ENCODE measurements at places on chromosomes 2 and 18.

- no peak for DNase-seq
These were observed 166.9 kb downstream of the PRPF40A start for GRCh38 chr2:152550386-152550785.

GRCh38 chr2:46239175-46239846 is 57.9 kb upstream of the EPAS1 start:
- DNase-seq = no peak

- DNase-seq = no peak
These were observed 47.5 kb upstream of the ASB1 start for GRCh38 chr2:238379096-238379810.

DNA sequence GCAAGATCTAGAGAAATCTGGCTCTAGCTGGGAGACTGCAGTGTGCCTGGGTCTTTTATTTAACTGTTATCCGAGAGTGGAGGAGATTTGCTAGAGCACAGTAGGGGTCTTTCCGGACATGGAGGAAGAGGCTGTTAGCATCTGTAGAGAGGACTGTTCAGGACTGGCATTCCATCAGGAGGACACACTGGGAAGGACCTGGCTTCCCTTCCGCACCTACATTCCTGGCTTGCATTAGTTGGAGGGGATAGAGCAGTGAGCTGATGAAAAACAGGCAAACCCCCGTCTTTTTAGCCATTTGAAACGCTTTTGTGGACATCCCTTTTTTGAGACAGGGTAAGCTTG is 874 bp upstream of the PIEZO2 start:
- no peak for DNase-seq

DNA sequence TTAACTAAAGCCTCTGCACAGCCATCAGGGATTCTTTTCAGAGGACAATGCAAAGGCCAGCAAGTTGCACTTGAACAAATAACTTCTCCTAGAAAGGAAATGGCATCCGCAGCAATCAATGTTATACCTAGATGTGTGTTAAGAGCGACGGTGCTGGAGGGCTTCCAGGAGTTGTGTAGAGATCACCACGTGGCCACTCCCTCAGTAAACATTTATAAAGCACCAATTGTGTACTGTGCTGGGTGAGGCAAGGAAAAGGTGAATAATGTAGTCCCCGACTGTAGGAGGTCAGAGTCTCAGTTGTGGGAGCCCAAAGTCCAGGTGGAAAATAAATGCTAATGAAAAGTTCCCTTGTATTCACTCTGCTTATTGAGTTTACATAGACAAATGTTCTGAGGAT is 135.0 kb downstream of the ALK start:
- no peak for DNase-seq

DNA sequence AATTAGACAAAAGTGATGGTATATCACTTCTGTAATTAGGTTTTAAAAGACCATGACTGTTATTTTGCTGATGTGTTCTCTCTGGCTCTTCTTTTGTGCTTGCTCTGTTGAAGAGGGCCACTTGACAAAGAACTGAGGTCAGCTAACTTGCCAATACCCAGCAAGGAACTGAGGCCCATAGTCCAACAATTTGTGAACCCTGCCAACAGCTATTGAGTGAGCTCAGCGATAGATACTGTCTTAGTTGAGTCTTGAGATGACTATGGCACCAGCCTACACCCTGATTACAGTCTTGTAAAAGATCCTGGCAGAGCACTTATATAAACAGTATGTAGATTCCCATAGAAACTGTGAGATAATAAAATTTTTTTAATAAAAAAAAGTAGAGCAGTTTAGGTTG is 103.0 kb downstream of the BMPR2 start:
- DNase-seq = no peak

GRCh38 chr2:150528861-150529801 is 41.7 kb upstream of the RND3 start:
- no peak for DNase-seq

GRCh38 chr2:31384351-31384750 is 30.2 kb downstream of the XDH start:
- DNase-seq = no peak

- no peak for DNase-seq
These were observed 926 bp downstream of the SERPINB8 start for GRCh38 chr18:63970809-63971205.

- DNase-seq = no peak
These were observed 32.4 kb upstream of the SLC3A1 start for GRCh38 chr2:44242904-44243303.

DNA sequence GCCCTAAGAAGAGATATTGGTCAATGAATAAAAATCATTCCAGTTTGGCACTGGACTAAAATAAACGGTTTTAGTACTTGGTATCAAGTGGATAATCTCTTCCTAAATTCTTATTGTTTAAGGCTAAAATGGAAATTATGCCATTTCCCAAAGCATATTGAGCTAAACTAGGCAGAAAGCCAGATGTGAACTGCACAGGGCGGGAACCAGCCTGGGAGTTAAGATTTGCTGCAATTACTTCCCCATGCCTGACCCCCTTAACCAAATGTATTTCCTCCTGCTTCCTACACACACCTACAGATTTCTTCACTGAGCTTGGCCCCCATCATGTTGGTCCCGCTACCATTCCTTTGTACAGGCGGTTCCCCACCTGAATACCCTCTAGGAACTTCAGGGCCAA is 12.2 kb downstream of the ZBTB7C start:
- no peak for DNase-seq

DNA sequence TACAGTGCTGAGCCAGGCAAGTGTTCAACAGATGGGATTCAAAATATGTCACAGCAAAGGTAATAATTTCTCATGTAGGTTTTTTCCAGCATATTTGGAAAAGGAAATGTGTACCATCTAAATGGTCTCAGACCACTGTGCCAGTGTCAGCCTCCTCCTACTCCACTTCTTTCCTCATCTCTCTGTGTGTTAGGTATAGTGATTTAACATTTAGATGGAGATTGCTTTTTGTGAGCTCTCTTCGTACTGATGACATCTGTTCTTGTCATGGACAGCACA is 80.9 kb upstream of the TSPYL6 start:
- DNase-seq = no peak

- no peak for DNase-seq
These were observed 3.0 kb downstream of the ATIC start for GRCh38 chr2:215314896-215315295.

- no peak for DNase-seq
These were observed 4.1 kb downstream of the SERTAD2 start for GRCh38 chr2:64649626-64650025.

GRCh38 chr2:201116115-201116958 is at the start of gene CFLAR:
TSS of gene CFLAR (plus strand) at chr2:201116164. CDS start at chr2:201129866, 13,702 bp downstream.
- DNase-seq = peak; percentile 56

DNA sequence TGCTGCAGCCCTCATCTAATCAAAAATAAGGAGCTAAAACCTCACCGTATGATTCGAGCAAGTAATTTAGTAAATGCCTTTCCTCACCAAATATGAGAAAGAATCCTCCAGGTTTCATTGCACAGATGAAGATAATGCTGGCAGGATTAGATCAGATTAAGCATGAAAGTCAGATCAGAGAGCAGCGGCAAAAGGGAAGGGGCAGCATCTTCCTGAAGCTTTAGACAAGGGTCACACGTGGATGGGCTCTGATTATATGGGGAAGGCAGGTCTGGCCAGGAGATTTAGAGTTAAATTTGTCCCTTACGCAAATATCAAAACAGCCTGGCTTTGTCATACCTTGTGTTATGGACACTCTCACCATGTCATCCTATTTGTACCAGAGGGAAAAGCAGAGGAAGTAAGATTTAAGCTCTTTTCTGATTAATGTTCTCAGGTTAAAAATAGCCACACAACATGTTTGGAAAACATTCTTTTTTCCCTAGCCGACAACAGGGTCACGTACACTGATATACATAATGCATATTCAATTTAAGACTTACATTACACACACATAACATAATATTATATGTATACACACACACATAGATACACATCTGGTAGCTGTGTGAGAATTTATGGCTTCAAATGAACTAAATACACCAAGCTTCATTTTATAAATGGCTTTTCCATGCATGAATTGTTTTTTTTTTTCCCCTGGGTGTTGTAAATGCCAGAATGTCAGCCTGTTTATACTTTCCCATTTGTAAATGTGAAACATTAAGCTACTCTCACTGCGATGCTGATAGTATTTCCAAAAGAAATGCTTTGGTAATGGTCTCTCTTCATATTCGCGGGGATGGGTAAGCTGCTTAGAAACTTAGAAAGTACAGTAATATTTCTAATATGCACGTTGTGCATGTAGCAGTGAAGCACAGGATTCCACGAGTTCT is 196.3 kb upstream of the SIX3 start:
- no peak for DNase-seq

- DNase-seq = no peak
These were observed 97.0 kb downstream of the KYNU start for GRCh38 chr2:142974288-142975024.

DNA sequence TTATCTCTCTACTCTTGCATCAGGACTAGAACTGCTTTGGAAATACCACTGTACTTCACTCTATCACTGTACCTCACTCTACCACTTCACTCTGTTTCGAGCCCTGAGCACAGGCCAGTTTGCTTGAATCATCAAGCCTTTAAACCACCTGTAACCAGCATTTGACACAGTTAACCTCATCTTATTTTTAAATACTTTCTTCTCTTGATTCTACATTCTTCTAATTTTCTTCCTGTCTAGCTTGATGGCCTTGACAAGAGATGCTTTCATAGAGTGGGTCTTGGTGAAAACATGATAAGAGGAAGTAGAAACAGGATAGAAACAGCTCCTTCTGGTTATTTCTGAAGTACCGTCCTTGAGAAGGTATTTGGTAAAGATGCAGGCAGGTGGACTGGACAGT is 78.1 kb downstream of the SPIRE1 start:
- no peak for DNase-seq

- DNase-seq = no peak
These were observed 95.3 kb upstream of the RMDN2 start for GRCh38 chr2:37829616-37830395.

DNA sequence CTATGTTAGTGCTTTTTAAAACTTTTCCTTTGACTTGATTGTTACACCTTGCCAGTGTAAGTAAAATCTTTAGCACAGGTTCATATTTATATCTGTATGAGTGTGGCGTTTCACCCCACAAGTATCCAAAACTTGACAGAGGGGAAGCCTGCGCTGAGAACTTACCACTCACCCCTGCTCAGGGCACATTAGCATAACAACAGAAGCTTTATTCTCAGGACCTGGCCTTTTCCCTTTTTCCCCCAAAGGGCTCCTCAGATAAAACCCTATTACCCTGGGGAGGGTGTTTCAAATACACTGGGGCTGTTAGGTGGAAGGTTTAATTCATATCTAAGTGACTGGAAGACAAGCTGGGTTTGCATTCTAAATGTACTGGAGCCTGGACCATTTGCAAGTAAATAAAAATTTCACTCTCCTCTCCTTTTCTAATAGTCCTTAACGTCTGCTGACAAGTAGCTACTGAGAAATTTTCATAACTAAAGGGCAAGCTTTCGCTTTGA is 276.6 kb downstream of the RNF152 start:
- DNase-seq = no peak

DNA sequence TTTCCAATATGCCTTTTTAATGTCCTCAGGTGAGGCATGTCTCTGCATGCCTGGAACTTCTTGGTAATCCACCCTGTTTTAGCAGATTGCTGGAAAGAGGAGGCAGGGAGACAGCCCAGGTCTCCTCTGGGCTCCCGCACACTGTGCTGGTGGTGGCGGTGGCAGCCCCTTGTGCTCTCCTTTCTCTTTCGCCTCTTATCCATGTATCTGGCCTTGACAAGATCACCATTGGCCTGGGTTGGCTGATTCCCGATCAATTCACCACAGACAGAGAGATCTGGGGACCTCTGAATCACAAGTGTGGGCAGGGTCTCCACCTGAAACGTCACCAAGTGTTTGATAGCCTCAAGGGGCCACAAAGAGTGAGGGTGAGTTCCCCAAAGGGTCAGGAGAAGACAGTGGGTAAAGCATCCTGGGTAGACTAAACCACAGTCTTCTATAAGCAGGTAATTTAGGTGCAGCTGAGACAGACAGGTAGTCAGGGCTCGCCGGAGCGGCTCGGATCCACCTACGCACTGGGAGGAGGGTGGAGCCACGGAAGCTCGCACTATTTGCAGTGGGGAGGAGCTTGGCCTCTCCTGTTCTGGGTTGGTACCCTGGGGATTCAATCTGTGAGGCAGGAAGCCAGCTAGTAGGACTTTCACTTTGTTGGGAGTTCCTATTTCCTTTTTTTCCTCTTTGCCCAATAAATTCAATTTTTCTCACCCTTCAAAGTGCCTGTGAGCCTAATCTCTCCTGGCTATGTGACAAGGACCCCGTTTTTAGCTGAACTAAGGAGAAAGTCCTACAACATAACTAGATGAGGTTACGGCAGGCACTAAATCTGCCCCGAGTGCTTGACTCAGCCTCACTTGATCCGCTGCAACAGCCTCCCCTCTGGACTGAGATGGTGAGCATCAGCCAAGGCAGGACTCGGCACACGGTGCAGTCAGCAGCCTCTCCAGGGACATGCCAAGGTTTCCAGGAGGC is 57.6 kb downstream of the SLC4A3 start:
- peak; percentile 28 for DNase-seq

DNA sequence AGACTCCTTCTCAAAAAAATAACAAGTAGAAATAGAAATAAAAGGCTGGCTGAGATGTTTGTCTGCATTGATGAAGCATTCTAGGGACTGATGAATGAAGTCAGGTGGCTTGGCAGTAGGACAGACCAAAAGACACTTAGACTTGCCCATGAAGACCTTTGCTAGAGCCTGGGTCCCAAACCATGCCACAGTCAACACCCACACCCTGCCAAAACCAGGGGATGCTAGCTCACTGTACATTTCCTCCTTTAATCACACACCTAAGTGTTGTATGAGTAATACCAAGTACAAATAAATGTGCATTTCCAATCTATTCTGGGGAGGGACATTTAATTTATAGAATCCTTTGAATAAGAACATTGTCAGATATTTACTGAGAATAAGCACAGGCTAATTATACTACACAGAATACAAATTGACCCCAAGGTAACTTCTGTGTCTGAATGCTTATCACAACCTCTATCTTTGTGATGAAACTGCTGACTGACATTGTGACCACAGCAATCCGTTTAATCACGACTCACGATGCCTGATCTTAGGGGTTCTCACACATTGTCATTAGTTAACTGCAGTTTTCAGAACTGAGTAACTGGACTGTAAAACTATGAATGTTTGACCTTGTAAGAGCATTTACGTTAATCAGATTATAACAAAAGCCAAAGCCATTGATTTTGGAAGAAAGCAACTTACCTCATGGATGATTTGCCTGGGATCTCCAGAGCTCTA is 10.5 kb upstream of the NOL10 start:
- DNase-seq = no peak

- no peak for DNase-seq
These were observed 172.8 kb downstream of the CD226 start for GRCh38 chr18:69774831-69775230.

DNA sequence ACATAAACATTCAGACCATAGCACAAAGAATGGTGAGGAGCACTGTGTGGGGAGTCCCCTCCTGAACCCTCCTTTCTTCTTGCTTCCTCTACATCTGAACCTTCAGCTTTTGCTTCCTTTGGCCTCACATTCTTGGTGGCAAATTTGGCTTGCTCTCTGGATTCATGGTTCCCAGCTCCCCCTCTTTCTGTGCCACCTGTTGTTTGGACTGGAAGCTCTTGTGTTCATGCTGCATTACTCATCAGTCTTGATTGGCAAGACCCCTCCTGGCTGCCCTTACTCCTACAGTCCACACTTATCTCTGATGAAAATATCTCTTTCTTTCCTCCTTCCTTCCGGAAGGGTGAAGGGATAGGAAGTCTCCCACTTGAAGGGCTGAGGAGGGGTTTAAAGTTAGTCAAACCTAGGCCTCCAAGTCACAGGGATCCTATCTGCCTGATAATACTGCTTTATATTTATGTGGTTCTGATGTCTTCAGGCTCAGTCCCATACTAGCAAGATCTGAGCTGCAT is 70.0 kb downstream of the MYO3B start:
- no peak for DNase-seq

GRCh38 chr2:187390891-187391290 is 57.2 kb downstream of the CALCRL start:
- no peak for DNase-seq

Measured in nucleus accumbens (tissue), 56 donors.